ENCODE measurements at places on chromosomes 1 and 21.

DNA sequence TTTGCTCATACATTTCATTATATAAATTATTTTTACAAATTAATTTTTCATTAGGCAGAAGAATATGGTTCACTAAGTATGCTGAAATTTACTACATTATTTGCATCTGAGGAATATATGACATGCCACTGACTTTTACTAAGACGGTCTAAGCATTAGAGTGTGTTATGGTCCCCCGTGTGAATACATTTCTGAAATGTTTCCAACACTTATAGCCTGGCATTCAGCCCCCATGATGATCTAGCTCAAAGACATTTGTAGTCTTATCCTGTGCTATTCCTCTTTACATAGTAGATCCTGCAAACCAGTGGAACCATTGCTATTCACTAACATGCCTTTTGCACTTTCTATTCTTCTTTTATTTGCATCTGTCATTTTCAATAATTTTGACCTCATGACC lies 1878.0 kb downstream of the MRPL39 start:
- no peak for DNase-seq

- DNase-seq: no peak
Observed at GRCh38 chr1:61343734-61344420, 261.5 kb downstream of the NFIA start.

- no peak for DNase-seq
Observed at GRCh38 chr1:87169263-87169910, 159.3 kb upstream of the LMO4 start.

DNA sequence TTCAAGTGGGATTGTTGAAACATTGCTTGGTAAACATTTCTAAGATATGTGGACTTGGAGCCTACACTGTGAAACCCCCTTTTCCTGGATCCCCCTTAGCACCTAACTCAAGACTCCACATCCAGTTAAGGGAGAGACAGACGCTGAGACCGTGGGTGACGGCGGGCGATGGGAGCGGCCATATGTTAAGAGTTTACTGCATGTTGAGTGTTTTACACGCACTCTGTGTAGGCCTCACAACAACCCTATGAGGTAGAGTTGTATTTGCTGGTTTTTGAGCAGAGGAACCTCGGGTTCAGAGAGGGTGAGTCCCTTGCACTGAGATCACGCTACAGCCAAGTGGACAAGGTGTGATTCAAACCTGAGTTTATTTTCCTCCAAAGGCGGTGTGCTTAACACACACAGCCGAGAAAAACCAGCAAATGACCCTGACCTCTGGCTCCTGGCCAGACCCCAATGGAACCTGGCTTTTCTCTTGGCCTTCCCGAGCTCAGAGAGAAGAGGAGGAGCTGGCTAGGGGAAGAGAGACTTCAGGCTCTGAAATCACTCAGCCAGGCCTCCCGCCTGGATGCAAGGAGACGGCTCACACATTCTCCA lies 46.9 kb upstream of the GOLT1A start:
- DNase-seq: no peak

DNA sequence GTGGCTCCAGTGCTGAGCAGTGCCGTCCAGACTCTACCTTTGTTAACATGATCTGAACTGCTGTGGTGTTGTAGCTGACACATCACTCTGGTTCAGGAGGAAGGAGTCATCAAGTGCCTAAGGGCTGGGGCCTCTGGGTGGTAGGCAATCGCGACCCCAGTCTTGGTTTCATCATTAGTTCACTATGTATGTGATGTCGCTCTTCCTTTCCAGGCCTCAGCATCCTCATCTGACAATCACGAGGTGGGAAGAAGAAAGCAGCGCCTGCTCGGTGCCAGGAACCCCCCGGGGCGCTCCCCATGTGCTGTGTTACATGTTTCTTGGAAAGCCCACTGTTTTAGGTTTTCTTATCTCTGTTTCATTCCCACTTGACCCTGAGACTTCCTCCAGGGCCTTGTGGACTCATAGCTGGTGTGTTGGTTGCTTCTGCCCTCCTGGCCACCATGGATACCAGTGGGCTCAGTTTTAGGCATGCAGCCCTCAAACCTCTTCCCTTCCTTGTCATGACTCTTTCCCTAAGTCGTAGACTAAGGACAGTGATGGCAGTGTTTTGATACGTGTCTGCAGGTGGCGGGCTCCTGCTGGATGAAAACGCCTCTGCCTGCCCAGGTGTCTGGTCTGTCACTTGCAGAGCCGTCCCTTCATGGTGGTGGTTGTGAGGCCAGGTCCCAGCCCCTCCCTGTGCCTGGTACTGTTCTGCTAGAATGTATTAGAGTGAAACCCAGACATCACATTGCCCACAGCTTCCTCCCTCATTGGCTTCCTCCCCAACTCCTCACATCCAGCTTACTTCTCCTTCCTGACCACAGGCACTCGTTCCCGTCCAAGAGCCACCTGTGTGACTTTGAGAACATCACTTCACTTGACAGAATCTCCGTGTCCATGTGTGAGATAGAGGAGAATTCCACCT lies 17.2 kb upstream of the FOXO6 start:
- peak; percentile 23 for DNase-seq

DNA sequence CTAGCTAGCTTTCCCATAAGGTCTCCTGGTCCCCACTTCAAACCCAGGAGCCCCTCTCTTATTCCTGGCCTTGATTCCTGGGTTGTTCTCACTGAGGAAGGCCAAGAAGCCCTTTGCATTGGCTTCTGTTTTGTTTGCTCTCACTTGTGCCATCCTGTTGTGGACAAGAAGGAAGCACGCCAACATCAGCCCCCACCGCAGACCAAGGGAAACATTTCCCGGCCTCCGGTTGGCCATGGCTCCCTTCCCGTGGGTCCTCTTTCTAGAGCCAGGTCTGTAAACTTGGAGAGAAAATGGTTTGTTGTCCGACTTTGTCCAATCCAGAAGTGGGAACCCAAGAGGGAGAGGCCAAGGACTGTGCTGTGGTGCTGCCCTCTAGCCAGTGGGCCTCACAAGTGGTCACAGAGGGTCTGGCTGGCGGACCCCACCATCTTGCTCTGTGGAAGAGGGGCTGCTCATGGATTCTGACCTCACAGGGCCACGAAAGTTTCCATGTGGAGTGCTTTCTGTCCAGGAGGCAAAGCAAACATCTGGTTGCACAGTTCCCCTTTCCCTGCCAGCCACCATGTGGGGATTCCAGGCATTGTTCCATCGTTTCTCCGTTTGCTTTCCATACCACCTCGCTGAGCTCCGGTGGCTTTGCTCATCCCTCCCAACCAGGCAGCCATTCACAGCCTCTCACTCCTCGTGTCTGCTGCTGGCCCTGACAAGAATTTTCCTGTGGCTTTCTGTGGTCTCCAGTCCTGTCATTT lies 18.9 kb upstream of the TENT5C start:
- DNase-seq: peak; percentile 36

- no peak for DNase-seq
Observed at GRCh38 chr21:45778686-45779085, 135.2 kb downstream of the PCBP3 start.

GRCh38 chr1:220281159-220281574 lies 8.9 kb upstream of the RAB3GAP2 start:
- DNase-seq: no peak

DNA sequence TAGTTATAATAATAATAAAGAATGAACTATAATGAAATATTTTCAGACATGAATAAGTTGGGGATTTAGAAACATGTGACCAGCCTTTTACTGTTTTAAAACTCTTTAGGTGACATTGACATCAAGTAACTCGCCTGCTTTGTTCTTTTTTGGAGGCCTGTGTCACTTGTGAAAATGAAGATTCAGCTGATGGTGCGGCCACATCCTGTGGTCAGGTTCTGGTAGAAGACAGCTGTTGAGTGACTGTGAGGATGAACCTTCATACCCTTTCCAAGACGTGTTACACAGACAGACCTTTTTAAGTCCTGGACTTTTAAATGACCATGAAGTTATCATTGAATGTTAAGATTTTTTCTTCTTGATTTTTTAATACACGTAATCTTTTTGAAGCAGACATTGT lies 10.3 kb downstream of the UTS2 start:
- DNase-seq: no peak

- DNase-seq: no peak
Observed at GRCh38 chr1:212827831-212828278, 19.6 kb downstream of the SPATA45 start.

DNA sequence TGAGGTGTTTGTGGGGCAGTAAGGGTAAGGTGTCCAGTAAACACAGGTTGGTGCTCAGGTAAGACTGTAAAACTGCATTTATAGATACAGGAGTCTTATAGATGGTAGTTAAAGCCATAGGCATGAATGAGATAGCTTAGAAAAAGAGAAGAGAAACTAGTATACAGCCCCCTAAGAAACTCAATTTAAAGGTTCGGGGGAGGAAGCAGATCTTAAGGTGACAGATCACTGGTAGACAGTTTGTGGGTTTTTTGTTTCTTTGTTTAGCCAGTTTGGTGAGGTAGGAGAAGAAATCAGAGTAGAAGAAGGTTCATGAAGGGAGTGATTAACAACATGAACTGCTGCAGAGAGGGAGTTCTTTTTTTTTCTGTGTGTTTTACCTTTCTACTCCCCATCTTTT lies 6.1 kb upstream of the AGO3 start:
- no peak for DNase-seq

DNA sequence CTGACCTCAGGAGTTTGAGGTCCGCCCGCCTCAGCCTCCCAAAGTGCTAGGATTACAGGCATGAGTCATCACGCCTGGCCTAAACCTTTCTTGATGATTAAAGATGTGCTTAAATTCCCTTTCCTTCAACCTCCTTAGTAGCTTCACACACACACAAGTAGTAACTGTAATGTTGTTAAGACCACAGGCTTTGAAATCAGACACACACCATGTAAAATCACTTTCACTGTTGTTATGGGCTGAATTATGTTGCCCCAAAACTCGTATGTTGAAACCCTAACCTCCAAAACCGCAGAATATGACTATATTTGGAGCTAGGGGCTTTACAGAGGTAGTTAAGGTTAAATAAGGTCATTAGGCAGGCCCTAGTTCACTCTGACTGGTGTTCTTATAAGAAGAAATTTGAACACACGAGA lies 180.2 kb downstream of the NR5A2 start:
- DNase-seq: no peak

DNA sequence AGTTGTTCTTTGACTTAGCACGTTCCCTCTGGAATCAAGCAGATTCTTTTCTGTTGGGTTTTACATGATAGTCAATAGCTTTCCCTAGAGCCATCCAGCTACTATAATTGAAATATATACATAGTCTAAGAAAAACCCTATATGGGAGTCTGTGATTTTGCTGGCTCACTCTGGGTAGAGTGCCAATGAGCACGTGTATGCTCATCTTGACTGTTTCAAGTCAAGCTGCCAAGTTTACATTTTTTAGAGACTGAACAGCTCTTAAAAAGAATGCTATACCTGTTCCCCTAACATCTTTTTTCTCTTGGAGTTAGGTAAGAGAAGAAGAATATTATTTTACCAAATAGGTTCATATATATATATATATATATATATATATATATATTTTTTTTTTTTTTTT lies 182.8 kb upstream of the NRIP1 start:
- DNase-seq: no peak

DNA sequence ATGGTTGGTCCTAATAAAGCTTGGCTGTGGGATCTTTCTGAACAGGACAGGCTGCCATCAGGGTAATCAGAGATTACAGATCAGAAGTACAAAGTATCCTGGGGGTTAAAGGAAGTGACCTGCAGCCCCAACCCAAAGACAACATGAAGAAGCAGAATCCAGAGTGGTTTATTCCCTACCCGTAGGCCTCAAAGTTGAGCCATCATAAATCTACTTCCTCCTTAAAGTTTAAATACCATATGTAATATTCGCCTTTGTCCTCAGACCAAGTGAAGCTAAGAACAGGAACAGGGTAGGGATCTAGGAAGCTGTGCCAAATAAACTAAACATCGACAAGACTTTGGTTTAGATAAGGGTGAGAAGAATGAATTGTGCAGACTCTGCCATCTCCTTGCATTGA lies 15.9 kb upstream of the DHX9 start:
- DNase-seq: no peak

DNA sequence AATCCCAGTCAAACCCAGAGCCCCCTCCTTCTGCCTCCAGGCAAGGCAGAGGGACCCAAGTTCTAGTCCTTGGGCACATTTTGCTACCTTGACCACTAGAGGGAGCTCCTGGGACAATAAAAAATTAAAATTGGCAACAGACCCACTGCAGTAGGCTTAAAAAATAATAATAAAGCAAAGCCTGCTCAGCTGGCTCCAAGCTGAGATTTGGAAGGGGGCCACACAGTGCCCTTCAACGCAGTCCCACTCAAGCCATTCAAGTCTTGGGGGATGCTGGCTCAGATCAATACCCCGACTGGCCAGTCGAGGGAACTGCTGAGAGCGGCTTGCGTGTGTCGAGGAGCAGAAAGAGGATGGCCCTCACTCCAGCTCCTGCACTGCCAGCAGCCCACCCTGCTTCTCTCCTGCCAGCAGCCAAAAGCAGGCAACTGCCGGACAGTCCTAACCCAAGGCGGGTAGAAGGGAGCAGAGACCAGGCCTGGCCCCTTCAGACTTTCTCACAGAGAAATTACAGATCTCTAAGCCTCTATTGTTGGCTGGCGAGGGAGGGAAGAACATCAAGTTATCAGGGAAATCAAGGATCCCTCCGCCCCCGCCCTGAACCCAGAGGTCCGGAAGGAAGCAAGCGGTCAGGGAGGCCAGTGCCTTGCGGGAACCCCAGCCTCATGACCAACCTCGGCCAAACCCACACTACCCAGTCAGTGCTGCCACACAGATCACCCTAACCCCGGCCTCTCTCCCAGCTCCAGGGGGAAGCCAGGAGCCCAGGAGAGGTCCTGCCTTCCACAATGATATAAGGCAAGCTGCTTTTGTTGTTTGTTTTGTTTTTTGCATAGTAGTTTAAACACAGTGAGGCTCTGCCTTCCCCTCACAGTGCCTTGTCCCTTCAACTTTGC lies 4.9 kb upstream of the ALDH4A1 start:
- peak; percentile 87 for DNase-seq

GRCh38 chr1:159927849-159928431 lies 2.6 kb upstream of the TAGLN2 start:
- DNase-seq: peak; percentile 76

GRCh38 chr1:8723010-8723409 lies 94.4 kb downstream of the RERE start:
- DNase-seq: no peak
